ENCODE measurements at places on chromosomes 2 and 18.

- no peak for DNase-seq
Observed at GRCh38 chr2:209512971-209513370, 89.1 kb downstream of the MAP2 start.

- DNase-seq, result no peak
Observed at GRCh38 chr2:75932996-75933395, 222.3 kb upstream of the GCFC2 start.

GRCh38 chr2:236130349-236130998 lies 37.7 kb downstream of the GBX2 start:
- no peak for DNase-seq

DNA sequence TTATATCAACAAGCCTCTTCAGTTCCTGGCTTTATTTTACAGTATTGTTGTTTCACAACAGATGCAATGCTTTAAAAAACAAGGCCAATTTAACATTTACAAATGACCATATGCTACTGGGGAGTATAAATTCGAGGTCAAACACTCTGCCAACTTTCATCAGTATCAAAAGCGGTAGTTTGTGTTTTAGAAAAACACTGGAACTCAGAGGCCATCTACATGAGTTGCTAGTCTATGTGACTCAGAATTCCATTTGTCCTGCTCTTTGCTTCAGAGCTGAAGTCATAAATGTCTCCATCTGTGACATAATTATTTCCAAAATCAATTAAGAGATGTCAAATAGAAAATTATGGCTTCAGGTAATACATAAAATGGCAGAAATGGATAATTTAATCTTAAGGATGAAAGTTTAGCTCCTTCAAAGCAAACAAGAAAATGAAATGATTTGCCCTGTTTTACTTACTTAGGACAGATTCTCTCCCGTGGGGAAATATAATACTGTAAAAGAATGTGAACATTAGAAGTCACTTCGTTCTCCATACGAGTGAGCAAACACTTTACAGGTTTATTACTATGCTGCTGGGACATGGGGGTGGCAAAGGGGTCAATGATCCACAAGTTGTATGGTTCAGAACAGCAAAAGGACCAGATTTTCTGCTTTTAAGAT lies 3.7 kb downstream of the MEX3C start:
- DNase-seq, result no peak

- no peak for DNase-seq
Observed at GRCh38 chr18:37491526-37491925, 74.1 kb downstream of the CELF4 start.

DNA sequence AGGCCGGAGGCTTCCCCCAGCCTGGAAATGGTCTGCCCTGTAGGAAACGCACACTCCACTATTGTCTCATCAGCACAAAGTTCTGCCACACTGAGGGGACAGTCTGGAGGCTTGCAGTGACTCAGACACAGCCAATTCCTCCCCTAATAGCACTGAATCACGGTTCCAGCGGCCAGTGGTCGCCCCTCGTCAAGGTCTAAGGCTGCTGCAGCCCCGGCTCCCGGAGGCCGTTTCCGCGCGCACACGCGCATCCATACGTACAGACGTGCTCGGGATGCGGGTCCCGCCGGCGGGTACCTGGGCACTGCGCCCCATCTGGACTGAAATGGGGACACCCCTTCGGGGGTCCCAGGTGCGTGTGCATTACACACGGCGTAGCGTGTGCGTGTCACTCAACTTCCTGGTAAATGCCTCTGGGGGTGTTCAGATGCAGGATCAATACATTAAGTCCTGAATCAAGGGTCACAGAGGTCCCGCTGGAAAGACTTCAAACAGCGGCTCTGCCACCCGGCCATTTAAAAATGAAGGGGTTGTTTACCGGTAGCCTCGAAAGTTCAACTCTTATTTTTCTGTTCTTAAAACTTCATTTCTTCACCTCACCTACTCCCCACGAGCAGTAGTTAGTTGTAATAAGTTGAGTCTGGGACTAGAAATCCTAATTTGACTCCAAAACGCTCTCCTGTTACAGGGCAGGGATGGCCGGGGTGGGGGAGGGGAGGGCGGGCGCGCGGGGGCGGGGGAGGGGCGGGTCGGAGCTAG lies 572 bp upstream of the ZNF516 start:
- peak; percentile 8 for DNase-seq

DNA sequence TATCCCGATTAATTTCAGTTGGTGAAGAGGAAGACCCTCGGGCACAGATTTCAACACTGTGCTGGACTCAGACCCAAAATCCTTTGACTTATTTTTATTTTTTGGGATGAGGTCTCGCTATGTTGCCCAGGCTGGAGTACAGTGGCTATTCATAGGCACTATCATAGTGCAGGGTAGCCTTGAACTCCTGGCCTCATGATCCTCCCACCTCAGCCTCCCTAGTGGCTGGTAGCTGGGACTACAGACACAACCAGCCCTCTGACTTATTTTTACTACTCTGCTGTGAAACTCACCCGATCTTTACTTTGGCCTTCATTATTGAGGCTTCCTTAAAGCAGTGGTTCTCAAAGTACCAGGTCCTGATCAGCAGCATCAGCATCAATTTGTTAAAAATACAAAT lies 18.2 kb upstream of the ADAM17 start:
- no peak for DNase-seq

- DNase-seq, result no peak
Observed at GRCh38 chr2:208315081-208315788, 49.2 kb downstream of the PIKFYVE start.

DNA sequence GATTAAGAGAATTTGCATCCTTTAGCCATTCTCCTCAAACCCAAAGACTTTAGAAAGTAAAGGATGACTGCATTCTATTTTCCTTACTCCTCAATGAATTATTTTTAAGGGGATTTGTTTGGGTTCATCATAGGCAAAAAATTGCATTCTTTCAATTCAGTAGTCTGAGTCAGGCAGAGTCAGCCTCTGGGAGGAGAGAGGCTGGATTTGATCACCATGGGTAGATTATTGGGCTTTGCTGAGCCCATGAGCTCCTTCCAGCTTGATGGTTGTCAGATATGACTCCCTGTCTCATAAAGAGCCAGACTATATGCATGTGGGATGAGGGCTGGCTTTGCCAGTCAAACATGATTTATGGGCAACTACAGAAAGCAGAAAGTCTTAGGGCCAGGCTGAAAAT lies 101.2 kb downstream of the KCNS3 start:
- no peak for DNase-seq

DNA sequence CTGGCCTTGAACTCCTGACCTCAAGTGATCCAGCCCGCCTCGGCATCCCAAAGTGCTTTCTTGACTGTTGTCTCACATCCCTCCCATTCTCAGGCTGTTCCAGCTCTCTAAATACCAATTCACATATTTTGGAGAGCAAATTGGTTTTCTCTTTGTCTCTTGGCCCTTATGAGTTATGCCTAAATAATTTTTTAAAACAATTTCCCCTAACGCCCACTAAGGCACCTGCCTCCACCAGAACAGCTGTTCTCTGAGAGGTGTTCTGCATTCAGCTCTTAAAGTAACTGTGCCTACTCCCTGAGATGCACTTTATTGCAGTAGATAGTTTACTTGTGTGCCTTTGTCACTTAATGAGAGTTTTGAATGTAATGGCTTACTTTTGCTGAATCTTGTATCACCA lies 6.9 kb downstream of the CCDC195 start:
- DNase-seq, result no peak

DNA sequence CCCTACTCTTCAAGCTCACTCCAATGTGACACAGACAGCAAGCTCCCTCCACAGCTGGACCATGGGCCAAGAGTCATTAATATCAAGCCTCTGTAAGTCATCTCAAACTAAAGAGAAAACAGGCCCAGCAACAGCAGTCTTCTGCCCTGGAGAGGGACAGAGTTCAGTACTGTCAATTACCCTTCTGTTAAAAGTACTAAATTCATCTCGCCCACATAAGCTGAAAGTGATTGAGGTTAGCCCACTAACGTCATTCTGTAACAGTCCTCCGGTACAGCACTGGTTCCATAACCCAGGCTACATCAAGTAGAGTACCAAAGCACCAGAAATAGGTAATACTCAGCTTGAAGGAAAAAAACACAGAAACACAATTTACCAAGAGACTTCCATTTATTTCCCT lies 25.9 kb downstream of the THADA start:
- DNase-seq, result no peak

- DNase-seq, result no peak
Observed at GRCh38 chr2:169363560-169364150, 1.3 kb upstream of the LRP2 start.

DNA sequence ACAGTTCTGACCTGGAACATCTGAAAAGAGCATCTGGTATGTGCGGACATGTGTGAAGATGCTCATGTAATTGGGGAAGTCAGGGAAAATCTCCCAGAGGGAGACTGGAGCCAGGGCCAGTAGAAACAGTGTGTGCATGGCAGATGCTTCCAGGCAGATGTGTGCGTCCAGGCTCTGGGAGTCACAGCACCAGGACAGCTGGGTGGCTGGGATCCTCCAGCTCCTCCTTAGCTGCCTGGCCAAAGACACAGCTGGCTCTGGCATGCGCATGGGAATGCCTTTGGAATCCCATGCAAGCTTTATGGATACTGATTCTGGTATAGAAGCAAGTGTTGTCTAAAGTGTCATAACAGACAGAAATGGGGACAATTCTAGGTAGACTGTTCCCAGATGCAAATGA lies 369.7 kb downstream of the INSIG2 start:
- no peak for DNase-seq

- DNase-seq, result no peak
Observed at GRCh38 chr2:99399063-99399462, 61.9 kb downstream of the EIF5B start.

DNA sequence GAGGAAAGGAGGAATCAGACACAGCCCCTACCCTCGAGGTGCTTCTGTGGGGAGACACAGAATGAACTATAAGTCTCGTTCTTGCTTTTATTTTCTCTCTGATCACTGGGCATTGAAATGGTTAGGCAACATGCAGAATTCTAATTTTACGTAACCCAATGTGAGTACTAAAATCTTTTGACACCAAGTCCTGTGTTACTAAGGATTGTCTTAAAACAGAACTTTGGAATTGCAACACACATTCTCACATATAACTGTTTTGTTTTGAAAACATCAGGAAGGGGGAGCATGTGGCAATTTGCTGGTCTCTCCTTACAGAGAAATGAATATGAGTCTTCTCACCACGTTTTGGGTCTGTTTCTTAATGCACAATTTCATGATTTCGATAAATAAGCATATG lies 23.6 kb upstream of the SULT1C4 start:
- no peak for DNase-seq

DNA sequence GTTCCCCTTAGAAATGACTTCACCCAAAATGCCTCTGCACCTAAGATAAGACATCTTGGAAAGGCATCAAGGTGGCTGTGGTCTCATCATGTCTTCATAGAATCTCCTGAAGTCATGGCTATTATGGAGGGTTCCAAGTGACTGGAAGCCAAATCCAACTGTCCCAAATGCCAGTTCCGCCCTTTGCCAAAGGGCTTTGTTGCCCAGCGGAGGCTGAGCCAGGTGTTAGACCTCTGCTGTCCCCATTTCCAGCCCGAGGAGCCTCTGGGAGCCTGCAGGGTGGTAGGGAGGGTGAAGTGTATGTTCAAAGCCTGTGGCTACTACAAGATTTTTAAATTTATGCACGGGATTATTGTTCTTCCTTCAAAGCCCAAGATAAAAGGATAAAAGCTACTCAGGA lies 25.7 kb downstream of the RHOB start:
- no peak for DNase-seq

GRCh38 chr2:68643874-68644485 lies 601 bp downstream of the PROKR1 start:
- no peak for DNase-seq

DNA sequence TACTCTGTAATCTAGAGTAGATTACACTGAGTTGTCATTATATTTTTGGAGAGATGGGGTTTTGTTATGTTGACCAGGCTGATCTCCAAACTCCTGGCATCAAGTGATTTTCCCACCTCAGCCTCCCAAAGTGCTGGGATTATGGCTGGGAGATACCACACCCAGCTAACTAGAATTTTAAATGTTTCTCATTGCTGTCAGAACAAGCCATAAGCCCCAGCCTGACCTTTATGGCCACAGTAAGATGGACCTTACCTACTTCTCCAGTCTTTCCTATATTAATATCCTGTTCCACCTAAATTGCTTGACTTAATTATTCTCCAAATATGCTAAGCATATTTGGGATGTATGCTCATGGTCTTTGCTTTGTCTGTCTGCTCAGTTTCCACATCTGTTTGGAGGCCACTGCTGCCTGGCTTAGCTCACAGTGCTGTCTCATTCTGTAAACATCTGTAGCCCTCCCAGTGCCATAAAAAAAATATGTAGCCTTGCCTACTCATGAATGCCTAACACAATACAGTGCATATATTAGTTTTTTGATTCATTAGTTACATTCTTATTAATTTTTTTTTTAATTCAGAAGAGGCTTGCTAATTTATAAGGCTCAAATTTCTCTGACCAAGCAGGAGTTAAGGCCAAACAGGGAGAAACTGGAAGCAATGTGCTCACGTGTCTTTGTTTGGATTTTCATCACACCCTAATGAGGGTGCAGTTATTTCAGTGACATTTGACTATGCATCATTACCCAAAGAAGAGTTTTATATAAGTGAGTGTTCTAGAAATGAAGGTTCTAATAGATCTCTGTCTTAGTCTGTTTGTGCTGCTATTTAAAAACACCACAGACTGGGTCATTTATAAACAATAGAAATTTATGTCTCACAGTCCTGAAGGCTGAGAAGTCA lies 45.3 kb upstream of the PSME4 start:
- no peak for DNase-seq

DNA sequence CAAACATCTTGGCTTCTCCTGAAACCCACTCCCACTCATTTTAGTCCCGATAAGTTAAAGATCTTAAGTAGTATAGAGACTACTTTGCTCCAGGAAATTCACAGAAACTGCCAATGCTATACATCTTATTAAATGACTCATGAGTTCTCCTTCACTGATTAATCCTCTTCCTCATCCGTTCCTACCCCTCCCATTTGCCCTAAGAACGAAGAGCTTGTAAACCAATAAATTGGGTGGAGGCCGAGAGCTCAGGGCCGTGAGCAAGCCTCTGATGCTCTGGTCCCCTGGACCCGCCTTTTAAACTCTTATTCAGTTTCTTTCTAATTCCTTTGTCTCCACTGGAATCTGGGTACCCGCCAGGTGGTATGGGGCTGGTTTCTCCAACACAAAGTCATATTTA lies 68.6 kb downstream of the METTL8 start:
- no peak for DNase-seq

DNA sequence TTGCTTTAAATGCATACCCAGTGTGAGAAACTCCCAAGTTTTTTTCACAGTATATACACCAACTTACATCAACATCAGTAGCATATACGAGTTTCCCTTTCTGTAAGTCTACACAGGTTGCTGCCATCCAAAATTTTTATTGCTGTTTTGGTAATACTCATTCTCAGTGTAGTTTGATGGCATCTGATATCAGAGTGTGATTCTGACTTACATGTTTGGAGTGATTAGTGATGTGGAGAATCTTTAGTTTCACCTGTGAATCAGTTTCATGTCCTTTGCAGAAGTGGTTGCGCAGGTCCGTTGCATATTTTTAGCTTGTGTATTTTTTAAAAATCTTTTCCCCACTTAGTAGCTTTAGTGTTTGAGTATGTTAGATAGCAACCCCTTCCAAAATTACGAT lies 50.1 kb downstream of the CCDC74A start:
- DNase-seq, result no peak

Measured in activated naive CD4-positive, alpha-beta T cell (primary cell).